Stimulated activated CD4-positive, alpha-beta T cell treated with anti-CD3 and anti-CD28 coated beads, Interleukin-1b, Interleukin-23, amount 100 ng/mL, for 48 hours (primary cell): ENCODE measurements at places on chromosomes 11 and 22.

- DNase-seq, result no peak
Measured at GRCh38 chr11:12489246-12489772, 111.9 kb downstream of the PARVA start.

GRCh38 chr11:59944720-59945119 is 6.5 kb downstream of the OOSP1 start:
- no peak for DNase-seq

GRCh38 chr11:120871924-120872323 is 152.0 kb upstream of the TBCEL start:
- DNase-seq, result no peak

DNA sequence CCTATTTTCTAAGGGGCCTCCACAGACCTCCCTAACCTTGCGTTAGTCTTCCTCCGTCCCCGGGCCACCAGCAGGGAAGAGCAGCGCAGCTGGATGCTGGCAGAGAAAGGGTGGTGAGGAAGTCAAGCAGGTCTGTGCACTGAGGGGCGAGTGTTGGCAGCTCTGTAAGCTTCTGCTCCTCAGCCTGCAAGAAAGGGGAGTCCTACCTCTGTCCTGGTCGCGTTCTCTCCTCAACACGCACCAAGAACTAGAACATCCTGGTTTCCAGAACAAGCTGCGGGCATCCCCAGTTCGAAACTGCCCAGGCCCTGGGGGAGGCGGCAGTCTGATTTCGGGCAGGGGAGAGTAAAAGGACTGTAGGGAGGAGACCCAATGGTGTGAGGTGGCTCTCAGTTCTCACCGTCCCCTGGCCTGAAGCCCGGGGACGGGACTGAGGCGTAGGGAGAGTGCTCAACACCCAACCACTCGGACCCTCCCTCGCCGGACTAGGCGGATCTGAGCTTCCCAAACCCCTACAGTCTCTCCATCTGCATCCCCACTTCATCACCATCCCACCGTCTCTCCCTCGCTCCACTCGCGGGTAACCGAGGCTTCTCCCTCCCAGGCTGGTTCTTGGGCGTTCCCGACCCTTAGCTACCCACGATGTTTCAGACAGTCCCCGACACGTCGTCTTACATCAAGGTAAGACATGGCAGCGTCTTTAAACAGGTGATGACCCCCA is 7.7 kb upstream of the FLI1 start:
- no peak for DNase-seq

GRCh38 chr22:28112190-28112544 is 193.1 kb upstream of the PITPNB start:
- DNase-seq, result no peak
